GM03348 (cell line): ENCODE measurements at places on chromosomes 6 and 20.

DNA sequence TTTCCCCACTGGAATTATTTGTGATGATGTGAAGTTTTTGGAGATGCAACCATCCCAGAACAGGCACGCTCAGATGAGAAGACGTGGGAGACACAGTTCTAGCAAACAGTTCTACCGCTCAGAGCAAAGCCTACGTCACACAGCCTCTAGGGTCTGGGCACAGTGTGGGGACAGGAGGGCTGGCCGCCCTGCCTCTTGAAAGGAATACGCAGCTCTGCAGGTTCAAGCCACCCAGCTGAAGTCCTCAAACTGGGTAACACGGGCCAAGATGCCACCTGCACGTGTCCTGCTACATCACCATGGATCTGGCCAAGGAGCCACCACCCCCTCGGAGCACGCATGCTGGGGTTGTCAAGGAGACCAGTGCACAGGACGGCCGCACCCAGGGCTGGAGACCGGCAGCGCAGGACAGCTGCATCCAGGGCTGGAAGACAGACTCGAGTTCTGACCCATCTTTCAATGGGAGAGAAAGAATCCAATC, 75.0 kb downstream of the NOL4L start:
- DNase-seq: no peak

DNA sequence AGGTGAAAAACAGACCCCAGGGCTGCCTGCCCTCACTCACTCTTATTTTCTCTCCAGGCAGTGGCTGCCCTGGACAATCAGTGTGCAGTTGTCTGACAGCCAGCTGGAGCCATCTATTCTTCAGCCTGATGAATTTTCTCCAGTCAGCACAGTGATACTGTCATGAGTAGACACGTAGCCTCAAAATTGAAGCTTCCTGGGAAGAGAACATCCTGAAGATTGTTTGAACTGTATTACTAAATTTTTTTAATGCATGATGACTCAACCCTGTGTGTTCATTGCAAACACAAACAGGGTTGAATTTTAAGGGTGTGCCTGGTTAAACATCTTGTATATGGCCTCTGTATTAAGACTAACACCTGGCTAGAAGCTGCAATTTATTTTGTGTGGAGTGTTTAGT, 49.8 kb upstream of the STXBP5 start:
- peak; percentile 37 for DNase-seq

DNA sequence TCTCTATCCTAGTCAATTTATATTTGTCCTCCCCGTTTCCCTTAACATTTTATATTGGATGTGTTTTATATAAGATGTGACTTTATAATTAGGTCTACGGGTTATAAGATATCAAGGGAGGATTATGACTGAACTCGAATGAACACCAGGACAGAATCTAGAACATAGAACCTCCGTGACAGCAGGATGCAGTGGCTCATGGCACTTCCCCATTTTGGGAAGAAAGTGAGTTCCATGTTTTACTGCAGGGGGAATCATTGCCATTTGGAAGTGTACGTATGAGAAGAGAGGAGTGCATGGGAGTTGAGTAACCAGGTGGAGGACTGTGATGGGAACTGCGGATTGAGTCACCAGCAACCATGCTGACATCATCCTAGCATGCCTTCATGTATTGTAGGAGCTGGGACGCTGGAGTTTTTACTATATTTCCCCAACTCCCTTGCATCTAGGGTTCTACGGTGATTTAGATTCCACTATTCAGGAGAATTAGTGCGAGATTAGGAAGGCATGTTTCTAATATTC, 56.1 kb upstream of the FOXC1 start:
- DNase-seq: no peak

GRCh38 chr20:51575486-51575885, 33.0 kb upstream of the NFATC2 start:
- no peak for DNase-seq

DNA sequence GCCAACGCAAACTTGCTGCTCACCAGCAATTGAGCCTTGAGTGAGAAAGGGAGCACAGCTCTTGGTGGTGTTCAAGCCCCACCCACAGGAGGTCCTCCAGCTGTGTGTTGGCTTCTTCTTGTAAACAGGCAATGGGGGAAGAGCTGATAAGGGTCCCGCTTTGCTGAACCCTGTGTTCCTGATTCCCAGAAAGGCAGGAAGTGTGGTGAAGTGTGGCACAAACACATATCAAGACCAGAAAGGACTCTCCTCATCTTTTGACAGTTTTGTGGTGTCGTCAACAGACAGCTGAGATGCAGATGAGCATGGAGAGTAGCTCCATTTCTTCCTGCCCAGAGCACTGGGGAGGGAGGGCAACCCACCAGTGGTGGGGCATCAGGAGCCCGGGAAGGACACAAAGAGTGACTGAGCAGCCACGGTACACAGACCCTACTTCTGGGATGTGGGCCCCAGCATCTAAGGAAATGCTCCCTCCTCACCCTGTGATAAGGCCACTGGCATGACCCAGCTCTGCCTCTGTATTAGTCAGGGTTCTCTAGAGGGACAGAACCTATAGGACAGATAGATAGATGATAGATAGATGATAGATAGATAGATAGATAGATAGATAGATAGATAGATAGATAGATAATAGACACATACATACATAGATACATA, 188.9 kb upstream of the TAB2 start:
- DNase-seq: no peak

- no peak for DNase-seq
Observed at GRCh38 chr20:60585651-60586050, 627.4 kb downstream of the CDH26 start.

- DNase-seq: no peak
Observed at GRCh38 chr20:51936377-51936776, 134.1 kb upstream of the SALL4 start.

DNA sequence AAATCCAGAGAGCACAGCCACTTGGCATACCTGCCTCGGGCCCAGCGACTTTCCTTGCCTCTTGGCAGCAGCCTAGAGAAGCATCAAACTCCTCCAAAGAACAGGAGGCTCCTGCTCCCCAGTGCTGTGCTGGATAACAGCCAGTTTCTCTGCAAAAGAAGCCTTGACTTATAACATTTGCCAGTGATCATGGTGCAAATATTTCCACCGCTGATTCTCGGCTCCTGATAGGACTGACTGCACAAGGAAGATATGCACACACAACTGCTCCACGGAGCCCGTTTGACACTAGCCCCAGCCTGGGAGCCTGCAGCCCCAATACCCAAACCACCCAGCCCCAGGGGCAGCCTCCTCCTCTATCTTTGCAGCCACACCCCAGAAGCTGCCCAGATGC, 17.5 kb downstream of the ACSS1 start:
- DNase-seq: peak; percentile 68

DNA sequence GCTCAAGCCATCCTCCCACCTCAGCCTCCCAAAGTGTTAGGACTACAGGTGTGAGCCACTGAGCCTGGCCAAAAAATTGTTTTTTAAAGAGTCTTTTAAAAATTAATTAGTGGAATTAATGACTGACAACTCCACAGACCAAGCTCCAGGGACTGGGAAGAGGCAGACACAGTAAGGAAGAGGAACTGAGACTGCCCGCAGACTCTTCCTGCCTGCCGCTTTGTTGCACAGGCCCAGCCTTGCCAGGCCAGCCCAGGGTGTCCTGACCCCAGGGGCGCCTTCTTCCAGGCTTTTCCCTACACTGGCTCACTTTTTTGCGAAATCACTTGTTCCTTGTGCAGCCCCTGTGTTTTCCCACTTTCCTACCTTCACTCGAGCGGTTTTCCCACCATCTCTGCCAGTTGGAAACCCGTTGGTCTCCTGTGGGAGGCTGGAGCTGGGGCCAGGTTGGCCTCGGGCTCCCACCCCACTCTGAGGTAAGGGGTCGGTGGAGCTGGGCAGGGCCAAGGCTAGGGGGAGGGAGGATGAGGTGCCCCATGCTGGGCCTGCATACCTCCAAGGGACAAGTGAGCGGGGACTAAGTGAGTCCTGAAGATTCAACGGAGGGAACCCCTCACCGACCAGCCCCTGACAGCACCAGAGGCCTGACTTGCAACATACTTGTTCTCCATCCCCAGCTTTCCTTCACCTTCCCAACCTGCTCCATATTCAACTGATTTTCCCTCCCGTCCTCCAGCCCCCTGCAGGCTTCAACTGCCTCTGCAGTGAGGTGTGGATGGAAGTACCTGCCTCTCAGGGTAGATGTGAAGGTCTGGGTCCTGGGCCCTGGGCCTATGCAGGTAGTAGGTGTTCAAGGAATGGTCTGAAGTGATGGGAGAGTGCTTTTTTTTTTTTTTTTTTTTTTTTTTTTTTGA, 23.5 kb upstream of the SMIM29 start:
- DNase-seq: no peak

DNA sequence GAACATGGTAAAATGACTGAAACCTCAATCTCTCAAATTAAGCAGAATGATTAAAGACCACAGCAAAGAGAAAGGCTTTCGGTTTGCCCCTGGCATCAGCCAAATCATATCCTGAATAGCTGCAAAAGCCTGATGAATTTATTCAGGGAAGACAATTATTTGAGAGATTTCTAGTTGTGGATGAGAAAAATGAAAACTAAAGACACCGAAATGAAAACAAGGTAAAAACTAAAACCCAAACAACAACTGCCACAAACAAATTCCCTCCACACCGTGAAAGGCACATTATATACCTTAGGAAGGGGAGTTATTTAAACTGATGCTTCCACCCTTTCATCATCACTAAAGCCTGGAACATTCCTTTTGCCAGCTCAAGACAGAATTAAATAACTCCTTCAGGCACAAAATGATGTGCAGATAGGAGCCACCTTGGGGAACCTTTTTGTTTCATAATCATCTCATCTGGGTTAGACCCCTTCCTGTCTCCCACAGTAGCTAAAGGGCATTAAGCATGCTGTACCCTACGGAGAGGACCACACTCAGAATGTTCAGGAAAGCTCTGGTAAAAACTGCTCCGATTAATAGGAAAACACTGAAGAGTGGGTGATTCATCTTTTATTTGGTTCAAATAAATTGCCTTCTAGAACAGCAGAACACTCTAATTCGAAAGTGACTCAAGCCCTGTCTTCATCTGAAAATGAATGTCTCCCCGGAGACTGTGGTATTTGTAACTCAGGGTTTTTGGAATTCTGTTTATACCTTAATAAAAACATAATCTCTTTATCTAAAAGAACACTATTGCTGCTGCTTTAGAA, 9.1 kb upstream of the ANKRD60 start:
- DNase-seq: peak; percentile 78

GRCh38 chr6:116472706-116473105, 11.5 kb downstream of the CALHM6 start:
- DNase-seq: peak; percentile 22

GRCh38 chr20:57283860-57284259, 17.4 kb upstream of the BMP7 start:
- DNase-seq: no peak

DNA sequence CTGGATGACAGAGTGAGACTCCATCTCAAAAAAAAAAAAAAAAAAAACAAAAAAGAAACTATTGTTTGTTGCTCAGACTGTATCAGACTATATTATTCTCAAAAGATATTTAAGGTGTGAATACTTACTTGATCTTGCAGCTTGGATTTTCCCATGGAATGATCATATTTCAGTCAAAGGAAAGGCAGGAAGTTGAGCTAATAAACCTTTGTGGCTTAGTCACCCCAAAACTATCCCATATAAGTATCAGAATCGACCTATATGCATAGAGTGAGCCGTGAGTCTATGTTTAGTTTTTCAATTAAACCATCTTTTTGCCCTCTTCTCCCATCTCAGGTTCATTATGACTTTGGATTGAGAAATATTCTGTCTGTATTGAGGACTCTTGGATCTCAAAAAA, 152.6 kb downstream of the DNAH8 start:
- DNase-seq: no peak

- DNase-seq: no peak
Observed at GRCh38 chr20:63058696-63059335, 52.1 kb upstream of the BHLHE23 start.

- DNase-seq: no peak
Observed at GRCh38 chr6:106799031-106799894, 169.9 kb downstream of the QRSL1 start.

- DNase-seq: no peak
Observed at GRCh38 chr20:59131551-59132285, 31.9 kb upstream of the ZNF831 start.

- no peak for DNase-seq
Observed at GRCh38 chr6:24780206-24780605, 5.5 kb downstream of the GMNN start.

DNA sequence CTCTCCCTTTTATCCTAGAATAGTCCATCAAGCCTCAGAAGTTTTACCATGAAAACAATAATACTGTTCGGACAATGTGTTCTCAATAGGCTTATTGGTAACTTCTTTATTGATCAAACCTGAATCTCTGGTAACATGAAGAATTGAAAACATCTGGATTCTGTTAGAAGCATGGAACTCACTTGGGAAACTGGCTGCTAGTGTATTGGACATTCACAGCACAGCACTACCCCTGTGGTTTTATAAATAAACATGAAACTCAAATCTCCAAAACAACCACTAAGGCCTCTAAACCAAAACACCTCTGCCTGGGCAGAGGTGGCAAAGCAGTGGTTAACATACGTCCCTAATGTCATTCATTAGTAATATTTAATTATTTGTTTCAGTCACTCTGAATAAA, 157.6 kb upstream of the KCNQ5 start:
- DNase-seq: peak; percentile 13
